H1 (cell line): ENCODE measurements at places on chromosomes 1 and 21. TPM values are rescaled to one million over a fixed set of nuclear protein-coding genes. Genes with fewer than 3 reads are reported as not detected.

DNA sequence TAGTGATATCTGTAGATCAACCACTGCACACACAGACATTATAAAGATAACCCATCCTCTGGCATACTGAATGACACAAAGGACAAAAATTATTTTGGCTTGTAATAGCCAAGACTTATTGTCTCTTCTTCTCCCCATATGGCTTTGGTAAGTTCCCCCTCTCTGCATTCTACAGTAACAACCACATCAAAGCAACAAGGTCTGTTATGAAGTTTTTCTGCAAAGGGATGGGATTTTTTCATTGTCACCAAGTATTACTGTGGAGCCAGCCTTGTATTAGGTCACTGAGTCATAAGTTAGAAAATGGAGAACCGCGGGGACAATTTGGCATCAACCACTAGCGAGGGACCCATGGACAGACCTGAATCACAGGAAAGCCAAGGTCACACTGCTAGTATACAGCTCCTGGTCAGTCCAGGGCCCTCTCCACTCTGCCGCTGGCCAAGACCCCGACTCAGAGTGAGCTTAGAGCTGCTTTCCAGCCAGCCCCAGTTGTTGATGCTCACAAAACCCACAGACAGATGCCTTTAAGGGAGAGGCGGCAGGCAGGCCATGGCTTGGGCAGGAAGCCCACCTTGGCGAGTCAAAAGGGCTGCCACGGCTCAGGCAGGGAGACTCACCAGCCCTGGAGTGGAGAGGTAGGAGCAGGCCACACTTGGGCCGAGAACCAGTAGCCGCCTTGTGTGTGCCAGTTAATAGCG is 6.0 kb downstream of the PABPC4 start:
- H3K4me3 ChIP-seq = no peak overlapping the region
- no peaks in the 10 kb centered on the region; the same call in 1 of the 2 replicates for H3K4me1 ChIP-seq
- DNase-seq = no peak
- H3K36me3 ChIP-seq = peaks cover 77% of the 10 kb centered on the region

DNA sequence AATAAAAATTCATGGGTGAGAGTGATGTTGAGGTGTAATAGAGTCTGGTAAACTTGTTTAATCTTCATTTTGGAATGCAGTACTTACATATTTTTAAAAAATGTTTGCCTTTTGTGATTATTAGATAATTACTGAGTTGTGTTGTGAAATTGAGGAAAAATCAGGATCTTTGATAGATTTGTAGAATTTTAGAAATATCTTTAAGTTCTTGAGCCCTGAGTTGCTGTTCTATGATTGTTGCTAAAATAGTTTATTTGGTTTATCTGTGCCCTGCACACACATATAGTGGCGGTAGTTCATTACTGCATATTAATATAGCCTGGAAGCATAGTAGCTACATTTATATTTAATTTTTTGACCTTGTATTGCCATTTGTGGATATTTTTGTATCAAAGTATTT is 1.6 kb downstream of the B3GALT2 start:
- H3K27me3 ChIP-seq = no peaks in the 10 kb centered on the region
- no peaks in the 10 kb centered on the region for H3K36me3 ChIP-seq
- H3K4me3 ChIP-seq = no peak overlapping the region
- no peaks in the 10 kb centered on the region; the same call in 1 of the 2 replicates for H3K4me1 ChIP-seq
- H3K27ac ChIP-seq = no peak overlapping the region

- no peaks in the 10 kb centered on the region for H3K36me3 ChIP-seq
- no peaks in the 10 kb centered on the region for H3K27me3 ChIP-seq
- H3K27ac ChIP-seq = no peak overlapping the region
- H3K4me1 ChIP-seq = peaks cover 6% of the 10 kb centered on the region
Measured at GRCh38 chr1:64100791-64101190, 102.6 kb upstream of the UBE2U start.

GRCh38 chr1:79781261-79781660 is 774.7 kb upstream of the ADGRL4 start:
- H3K4me3 ChIP-seq = no peak overlapping the region
- no peak overlapping the region; the same call in 1 of the 2 replicates for H3K27ac ChIP-seq
- no peak for DNase-seq
- no peaks in the 10 kb centered on the region for H3K27me3 ChIP-seq

DNA sequence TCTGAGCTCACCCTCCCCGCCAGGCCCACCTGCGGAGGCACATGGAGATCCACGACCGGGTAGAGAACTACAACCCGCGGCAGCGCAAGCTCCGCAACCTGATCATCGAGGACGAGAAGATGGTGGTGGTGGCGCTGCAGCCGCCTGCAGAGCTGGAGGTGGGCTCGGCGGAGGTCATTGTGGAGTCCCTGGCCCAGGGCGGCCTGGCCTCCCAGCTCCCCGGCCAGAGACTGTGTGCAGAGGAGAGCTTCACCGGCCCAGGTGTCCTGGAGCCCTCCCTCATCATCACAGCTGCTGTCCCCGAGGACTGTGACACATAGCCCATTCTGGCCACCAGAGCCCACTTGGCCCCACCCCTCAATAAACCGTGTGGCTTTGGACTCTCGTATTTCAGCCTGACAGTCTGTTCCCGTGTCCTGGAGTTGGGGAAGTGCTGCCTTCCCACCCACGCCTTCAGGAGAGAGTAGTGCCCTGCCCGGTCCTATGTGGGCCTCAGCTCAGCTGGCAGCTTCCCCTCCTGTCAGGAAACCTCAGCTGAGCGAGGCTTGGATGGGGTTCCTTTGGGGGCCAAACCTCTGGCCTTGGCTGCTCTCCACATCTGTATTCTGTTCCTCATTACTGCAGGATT is 9.2 kb downstream of the ZBTB48 start:
- H3K36me3 ChIP-seq = peaks cover 10% of the 10 kb centered on the region; the same call in 1 of the 2 replicates
- no peaks in the 10 kb centered on the region for H3K4me1 ChIP-seq
- no peak overlapping the region for H3K27ac ChIP-seq
- no peaks in the 10 kb centered on the region for H3K27me3 ChIP-seq
- H3K4me3 ChIP-seq = no peak overlapping the region

DNA sequence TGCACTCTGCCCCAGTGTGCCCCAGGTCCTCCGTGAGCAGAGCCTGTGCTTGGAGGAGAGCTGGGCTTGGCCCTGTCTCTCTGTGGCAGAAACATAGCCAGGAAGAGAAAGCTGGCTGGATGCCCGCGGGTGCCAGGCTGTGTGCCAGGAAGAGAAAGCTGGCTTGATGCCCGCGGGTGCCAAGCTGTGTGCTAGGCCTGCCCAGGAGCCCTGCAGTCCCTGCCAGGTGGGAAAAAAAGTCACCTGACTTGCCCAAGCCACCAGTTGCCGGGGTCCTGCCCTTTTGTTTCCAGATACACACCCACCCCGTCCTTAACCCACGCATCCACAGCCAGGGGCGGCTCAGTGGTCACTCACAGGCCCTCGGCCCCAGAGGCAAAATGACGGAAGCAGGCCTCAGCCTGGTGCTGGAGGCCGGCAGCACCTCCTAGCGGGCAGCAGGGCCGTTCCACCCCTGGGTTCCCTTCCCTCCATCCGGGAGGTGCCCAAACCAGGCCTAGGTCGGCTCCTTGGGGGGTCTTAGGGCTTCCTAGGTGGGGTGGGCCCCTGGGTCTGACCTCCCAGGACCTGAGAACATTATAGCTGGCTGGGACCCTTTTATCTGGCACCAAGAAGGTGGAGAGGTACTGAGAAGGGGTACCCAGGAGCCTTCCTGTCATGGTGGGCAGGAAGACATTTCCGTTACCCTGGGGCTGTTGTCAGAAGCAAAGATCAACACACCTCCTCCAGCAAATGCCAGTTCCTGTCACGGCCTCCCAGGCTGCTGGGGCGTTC is 9.1 kb downstream of the ITGB2 start:
- H3K4me1 ChIP-seq = peaks cover 11% of the 10 kb centered on the region
- no peak for DNase-seq
- H3K4me3 ChIP-seq = no peak overlapping the region
- H3K36me3 ChIP-seq = no peaks in the 10 kb centered on the region

GRCh38 chr1:103387898-103388297 is 137.6 kb upstream of the RNPC3 start:
- no peaks in the 10 kb centered on the region for H3K27me3 ChIP-seq
- no peak for DNase-seq
- H3K27ac ChIP-seq = no peak overlapping the region
- no peaks in the 10 kb centered on the region for H3K36me3 ChIP-seq

Gene SPRR2A
- not detected in 2 replicates for total RNA-seq

Gene ERG
- 3.0 and 3.1 TPM in 2 replicates for total RNA-seq

DNA sequence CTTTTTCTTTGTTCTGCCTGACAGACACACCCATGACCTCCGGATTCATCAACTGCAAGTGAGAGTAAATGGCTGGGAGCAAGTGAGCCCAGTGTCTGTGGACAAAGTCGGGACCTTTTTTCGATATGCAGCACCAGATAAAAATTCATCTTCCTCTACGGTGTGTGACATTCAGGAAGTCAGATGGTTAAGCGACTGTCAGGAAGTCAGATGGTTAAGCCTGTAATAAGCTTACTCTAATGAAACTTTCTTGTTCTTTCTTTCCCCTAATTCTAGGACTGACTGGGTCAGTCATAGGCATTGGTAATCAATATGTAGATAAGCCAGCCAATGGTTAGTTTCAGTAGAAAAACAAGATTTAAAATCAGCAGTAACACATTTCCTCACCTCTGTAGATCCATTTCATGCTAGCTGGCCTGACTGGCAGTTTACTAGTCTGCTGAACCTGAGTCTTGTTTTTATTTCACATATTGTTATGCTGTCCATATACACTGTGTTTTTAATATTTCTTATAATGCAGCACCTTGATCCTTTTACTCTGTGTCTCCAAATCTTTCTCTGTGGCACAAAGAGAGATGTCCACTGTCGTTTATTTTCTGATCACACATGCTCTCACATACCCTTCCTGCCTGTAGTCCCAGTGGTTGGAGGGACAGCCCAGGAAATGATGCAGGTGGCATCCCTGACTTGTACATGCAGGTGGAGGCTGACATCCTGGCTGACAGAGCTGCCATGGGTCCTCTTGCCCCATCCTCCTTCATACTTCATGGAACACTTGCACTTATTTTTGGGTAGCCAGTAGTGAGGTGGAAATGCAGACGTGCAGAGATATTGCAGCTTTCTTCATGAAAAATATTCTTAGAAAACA is 115.8 kb downstream of the VPS13D start:
- no peaks in the 10 kb centered on the region for H3K27me3 ChIP-seq
- H3K4me3 ChIP-seq = no peak overlapping the region
- DNase-seq = no peak
- H3K4me1 ChIP-seq = no peaks in the 10 kb centered on the region

Gene PLEKHO1
- 35.0 and 37.0 TPM in 2 replicates for total RNA-seq

DNA sequence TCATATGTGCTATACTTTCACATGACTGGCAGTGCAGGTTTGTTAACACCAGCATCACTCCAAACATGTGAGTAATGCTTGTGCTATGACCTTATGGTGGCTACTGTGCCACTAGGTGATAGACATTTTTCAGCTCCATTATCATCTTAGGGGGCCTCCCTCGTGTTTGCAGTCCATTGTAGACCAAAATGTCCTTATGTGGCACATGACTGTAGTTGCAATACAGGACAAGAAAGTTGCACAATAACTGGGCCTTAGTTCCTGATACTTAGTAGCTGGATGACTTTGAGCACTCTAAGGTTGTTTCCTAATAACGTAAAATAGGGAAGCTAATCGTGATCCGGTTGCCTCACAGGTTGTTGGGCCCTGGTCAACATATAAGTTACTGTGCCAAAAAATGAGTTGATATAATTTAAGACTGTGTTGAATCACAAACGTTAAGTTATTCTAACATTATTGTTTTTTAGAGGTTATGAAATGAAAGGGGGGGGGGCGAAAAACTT is 511 bp upstream of the SNX27 start:
- no peak overlapping the region for H3K4me3 ChIP-seq
- H3K27me3 ChIP-seq = no peaks in the 10 kb centered on the region
- DNase-seq = no peak
- H3K27ac ChIP-seq = no peak overlapping the region

Gene GCSAML
- not detected in 2 replicates for total RNA-seq

- no peaks in the 10 kb centered on the region for H3K27me3 ChIP-seq
- no peaks in the 10 kb centered on the region for H3K36me3 ChIP-seq
- no peak for DNase-seq
- H3K4me1 ChIP-seq = no peaks in the 10 kb centered on the region
- no peak overlapping the region for H3K4me3 ChIP-seq
Measured at GRCh38 chr1:24830680-24831272, 85.5 kb downstream of the CLIC4 start.

Gene OR10J1
- total RNA-seq = not detected in 2 replicates

DNA sequence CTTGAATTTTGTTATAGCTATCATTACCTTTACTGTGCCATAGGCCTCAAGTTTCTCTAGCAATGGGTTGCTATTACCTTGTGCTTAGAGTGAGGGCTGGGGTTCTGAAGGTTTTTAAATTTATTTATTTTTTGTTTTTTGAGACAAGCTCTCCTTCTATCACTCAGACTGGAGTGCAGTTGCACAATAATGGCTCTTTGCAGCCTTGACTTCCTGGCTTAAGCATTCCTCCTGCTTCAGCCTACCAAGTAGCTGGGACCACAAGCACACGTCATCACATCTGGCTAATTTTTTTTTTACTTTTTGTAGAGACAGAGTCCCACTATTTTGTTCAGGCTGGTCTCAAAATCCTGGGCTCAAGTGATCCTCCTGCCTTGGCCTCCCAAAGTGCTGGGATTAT is 41.5 kb downstream of the SNX27 start:
- H3K27me3 ChIP-seq = no peaks in the 10 kb centered on the region
- no peak for DNase-seq
- H3K27ac ChIP-seq = no peak overlapping the region
- H3K36me3 ChIP-seq = peaks cover 2% of the 10 kb centered on the region
- no peaks in the 10 kb centered on the region for H3K4me1 ChIP-seq
- no peak overlapping the region for H3K4me3 ChIP-seq

DNA sequence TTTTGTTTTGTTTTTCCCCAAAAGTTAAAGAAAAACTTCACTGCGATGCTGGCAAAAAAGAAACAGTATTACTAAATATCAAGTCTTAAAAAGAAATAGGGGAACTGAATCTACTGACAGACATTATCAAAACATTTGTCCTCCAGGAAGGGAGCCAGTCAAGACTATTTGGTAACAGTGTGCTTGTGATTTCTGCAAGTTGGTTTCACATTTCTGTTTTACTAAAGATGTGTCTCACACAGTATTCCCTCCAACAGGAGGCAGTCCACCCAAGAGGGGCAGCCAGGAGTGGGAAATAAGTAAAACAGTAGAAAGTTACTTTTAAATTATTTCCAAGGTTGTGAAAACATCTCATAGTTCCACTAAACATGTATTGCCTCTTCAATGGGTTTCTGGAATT is 74.4 kb upstream of the SDC3 start:
- H3K27ac ChIP-seq = no peak overlapping the region
- DNase-seq = no peak
- H3K4me3 ChIP-seq = no peak overlapping the region
- no peaks in the 10 kb centered on the region; the same call in 1 of the 2 replicates for H3K4me1 ChIP-seq
- H3K27me3 ChIP-seq = no peaks in the 10 kb centered on the region
- H3K36me3 ChIP-seq = peaks cover 39% of the 10 kb centered on the region

GRCh38 chr21:34881839-34882371 is 167.2 kb downstream of the RUNX1 start:
- DNase-seq = no peak
- H3K36me3 ChIP-seq = no peaks in the 10 kb centered on the region
- no peak overlapping the region for H3K27ac ChIP-seq
- peaks cover 3% of the 10 kb centered on the region for H3K4me1 ChIP-seq

Gene NFIA
- 1.8 and 2.3 TPM in 2 replicates for total RNA-seq

Gene KDF1
- total RNA-seq = 16.7 and 16.9 TPM in 2 replicates

- no peaks in the 10 kb centered on the region for H3K4me1 ChIP-seq
- no peaks in the 10 kb centered on the region for H3K36me3 ChIP-seq
- no peak for DNase-seq
- H3K4me3 ChIP-seq = no peak overlapping the region
Measured at GRCh38 chr1:186617926-186618325, 62.3 kb downstream of the PTGS2 start.

Gene SPRR3
- total RNA-seq = not detected in 2 replicates

GRCh38 chr1:200837931-200838571 is 34.7 kb upstream of the GPR25 start:
- no peak for DNase-seq
- no peaks in the 10 kb centered on the region for H3K36me3 ChIP-seq
- H3K4me1 ChIP-seq = no peaks in the 10 kb centered on the region
- H3K4me3 ChIP-seq = no peak overlapping the region

GRCh38 chr21:35226328-35226727 is 177.2 kb upstream of the RUNX1 start:
- no peak overlapping the region for H3K27ac ChIP-seq
- DNase-seq = no peak
- no peak overlapping the region for H3K4me3 ChIP-seq
- no peaks in the 10 kb centered on the region for H3K27me3 ChIP-seq
